ENCODE measurements at places on chromosomes 2 and 18. TPM values are rescaled to one million over a fixed set of nuclear protein-coding genes. Genes with fewer than 3 reads are reported as not detected.
A peak's percentile ranks its signal among the peaks of the same experiment; 100 is the strongest.

CD226 gene
- total RNA-seq = 0.69 TPM

HYCC2 gene
- total RNA-seq = 5.5 TPM

DNA sequence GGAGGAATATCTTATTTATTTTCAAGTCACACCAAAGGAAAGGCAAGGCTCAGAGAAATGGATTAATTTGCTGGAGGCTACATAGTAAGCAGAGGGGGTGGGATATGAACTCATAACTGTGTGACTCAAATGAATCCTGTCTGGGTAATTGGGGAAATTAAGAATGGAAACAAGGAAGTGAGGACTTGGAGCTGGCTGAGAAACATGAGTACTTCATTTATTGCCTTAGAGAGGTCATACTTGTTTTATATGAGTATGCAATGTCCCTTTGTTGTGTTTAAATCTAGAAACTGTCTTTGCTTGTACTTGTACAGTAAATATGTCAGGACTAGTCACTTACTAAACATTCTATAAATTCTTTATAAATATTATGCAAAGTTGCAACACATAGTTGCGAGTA, 2166.7 kb upstream of the PIK3C3 start:
- DNase-seq = peak; percentile 24

DNA sequence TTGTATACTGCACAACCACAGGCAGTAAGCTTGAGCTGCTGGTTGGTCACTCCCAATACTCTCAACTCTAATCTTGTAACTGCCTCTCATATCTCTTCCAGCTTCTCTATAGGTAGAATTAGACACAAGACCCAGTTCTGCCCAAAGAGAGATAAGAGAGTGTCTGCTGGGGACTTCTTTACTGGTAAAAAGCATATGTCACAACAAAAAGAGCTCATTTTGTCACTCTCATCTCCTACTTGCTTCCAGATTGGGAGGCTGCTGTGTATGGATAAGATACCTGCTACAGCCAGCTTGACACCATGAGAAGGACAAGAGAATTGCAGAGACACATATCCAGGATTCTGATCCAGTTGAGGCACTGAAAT, 165.2 kb downstream of the PTH2R start:
- no peak for DNase-seq

TEKT4 gene
- not detected for total RNA-seq

CDH19 gene
- total RNA-seq = 0.11 TPM

DNA sequence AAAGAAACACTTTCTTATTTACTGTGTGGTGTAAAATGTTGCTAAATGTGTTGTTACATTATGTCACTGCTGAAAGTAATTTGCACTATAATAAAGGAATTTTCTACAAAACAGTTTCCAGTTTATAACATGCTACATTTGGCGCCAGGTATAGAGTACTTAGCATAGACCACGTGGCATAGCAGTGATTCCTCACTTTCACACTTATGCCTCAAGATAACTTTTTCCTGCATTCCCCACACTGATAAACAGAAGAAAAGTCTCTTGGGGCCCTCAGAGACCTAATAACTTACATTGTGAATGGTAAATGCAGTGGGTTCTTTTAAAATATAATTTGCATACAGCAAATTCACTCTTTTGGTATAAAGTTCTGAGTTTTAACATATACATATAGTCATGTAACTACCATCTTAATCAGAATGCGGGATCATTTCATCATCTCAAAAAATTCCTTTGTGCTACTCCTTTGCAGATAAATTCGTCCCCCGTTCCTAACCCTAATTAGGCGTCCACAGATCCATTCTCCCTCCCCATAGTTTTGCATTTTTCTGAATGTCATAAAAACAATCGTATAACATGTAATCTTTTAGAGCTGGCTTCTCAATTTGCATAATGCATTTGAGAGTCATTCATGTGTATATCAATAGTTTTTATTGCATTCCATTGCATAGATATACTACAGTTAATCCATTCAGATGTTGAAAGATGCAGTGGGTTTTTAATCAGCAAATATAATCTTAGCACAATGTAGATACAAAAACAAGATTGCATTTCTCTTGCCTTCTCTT, 7.5 kb downstream of the LGALSL start:
- no peak for DNase-seq

GRCh38 chr2:232981356-232981755, 31.7 kb downstream of the NGEF start:
- DNase-seq = peak; percentile 77

DNA sequence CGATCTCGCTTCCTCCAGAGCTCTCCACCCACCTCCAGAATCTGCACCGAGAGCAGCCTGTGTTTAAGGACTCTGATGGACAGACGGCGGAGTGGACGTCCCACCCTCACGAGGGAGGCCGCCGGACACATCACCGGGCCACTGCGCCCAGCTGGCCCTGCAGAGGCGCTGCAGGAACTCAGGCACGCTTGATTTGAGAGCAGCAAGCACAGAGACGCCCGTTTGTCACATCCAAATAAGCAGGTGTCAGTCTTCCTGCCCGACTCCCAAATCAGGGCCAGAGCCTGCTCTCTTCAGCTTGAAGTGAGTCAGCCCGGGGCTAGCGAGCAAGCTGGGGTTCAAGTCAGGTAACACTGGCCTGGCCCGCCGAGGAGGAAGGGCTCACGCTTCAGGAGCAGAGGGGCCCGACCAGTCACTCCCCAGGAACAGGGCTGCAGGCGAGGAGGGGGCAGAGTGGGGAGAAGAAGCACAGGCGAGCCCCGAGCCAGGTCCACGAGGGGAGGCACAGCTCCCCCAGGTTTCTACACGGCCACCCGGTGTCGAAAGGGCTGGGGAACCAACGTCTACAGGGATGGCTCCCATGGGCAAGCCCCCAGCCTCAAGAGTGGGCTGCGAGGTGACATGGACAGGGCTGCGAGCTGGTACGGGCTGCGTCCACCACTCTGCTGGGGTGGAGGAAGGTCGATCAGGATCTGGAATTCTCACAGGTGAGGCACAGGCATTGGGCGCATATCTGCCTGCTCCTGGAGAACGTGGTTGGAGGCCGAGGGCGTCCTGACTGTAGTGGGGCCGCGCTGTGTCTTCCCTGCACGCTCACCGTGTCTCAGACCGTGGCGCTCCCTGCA, 52.5 kb upstream of the CTDP1 start:
- DNase-seq = no peak

GRCh38 chr2:164032995-164033394, 297.2 kb upstream of the FIGN start:
- no peak for DNase-seq

DNA sequence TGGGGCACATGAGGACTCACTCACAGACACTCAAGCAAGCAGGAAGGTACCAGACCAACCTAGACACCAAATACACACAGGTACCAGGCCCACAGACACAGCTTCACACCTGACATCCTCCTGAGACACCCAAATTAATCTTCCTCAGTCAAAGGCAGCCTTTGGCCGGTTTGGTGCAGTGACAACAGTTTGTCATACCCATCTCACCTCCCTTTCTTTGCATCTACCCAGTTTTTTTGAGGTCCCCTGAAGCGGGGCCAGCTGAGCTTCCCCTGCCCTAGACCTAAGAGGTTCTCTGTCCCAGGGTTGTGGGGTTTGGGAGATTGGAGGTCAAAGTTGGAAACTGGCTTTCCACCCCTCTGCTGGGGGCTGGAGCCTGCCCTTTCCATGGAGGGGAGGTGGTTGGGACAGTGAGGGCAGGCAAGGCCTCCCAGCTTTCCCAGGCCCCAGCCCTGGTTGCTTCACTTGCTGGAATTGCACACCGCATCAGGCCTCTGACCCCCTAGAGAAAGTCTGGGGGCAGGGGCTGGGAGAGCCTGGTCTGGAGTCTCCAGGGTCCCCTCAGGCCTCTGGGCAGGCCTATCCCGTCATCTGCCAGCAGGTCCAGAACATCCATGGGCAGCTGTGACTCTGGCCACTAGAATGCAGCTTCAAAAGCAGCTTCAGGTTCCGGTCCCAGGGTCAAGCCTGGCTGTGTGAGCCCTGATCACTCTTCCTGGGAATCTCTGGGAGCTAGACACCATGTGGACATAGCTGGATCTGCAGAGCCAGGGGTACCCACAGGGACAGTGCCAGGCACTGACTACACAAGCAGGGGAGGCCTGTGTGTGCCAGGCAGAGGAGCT, 12.5 kb upstream of the TEX261 start:
- no peak for DNase-seq

LINC00305 gene
- not detected for total RNA-seq

GRCh38 chr2:85390941-85391669, 19.1 kb downstream of the CAPG start:
- peak; percentile 58 for DNase-seq

ALK gene
- total RNA-seq = 0.87 TPM

GRCh38 chr2:119221609-119222008, 2.0 kb upstream of the STEAP3 start:
- DNase-seq = no peak

NT5C1B gene
- total RNA-seq = not detected

DNA sequence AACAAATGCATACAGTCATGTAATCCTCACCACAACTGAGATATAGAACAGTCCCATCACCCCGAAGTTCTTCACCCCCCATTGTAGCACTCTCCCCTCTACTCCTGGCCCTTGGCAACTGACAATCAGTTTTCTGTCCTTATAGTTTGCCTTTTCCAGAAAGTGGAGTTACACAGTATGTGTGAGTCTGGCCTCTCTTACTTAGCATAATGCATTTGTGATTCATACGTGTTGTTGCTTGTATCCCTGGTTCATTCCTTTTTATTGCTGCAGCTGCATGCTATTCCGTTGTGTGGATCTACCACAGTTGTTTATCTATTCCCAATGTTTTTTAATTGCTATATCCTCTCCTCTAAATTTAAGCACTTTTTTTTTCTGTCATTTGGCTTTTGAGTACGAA, 17.6 kb downstream of the ACYP2 start:
- no peak for DNase-seq

SLC23A3 gene
- 1.7 TPM for total RNA-seq

MAL gene
- 1.6 TPM for total RNA-seq

DNA sequence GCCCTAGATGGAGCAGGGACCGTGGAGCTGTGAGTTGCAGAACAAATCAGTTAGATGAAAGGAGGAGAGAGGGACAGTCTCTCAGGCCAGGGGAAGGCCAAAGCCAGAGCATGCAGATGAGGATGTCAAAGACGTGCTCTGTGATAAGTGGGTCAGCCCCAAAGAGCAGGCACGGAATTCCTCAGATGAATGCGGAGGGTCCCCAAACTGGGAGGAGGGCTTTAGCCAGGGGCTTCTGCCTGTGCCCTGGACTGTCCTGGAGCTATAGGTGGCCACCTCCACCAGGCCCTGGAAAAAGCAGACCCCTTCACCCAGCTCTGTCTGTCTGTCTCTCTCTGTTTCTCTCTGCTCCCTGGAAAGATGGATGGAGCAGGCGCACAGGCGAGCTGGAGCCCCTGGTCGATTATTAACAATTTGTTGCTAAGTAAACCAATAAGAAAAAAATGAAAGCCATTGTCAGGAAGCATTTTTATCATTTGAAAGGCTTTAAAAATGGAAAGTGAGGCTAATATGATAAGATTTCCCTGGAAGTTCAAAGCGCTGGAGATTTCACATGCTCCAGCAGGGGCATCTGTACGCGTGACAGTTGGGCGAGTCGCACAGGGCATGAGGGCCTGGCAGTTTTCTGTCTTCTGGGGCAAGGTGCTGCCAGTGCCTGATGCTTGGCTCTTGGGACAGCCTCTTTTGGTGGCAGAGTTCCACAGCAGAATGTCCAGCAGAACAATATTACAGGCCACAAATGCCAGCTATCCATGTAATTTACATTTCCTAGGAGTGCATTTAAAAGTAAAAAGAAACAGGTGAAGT, 241.0 kb downstream of the GLI2 start:
- no peak for DNase-seq

IL1RL1 gene
- total RNA-seq = 4.9 TPM

- no peak for DNase-seq
Observed at GRCh38 chr2:192283450-192283849, 88.7 kb upstream of the TMEFF2 start.

GRCh38 chr18:68498185-68498584, 216.7 kb downstream of the TMX3 start:
- no peak for DNase-seq

GRCh38 chr2:230773039-230773773, 60.6 kb downstream of the CAB39 start:
- no peak for DNase-seq

IL36A gene
- not detected for total RNA-seq

CD8B2 gene
- not detected for total RNA-seq

GRCh38 chr18:24014986-24015638, 558 bp downstream of the TTC39C start:
- peak; percentile 56 for DNase-seq

DNA sequence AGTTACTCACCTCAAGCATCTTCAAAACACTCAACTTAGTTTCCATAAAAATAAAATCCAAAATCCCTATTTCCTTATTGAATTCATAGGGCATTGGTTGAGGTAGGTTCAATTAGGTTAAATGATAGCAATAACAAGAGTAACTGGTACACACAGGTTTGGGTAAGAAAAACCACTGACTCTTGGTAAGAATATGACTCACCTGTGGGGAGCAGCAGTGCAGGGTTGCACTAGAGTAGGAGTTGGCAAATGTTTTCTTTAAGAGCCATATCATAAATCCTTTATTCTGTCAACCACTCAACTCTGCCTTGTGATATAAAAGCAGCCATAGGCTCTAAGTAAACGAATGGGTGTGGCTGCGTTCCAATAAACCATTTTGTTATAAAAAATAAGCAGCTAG, 71.4 kb upstream of the CDH20 start:
- DNase-seq = no peak

- no peak for DNase-seq
Observed at GRCh38 chr2:102667072-102667471, 47.7 kb downstream of the SLC9A2 start.

DNA sequence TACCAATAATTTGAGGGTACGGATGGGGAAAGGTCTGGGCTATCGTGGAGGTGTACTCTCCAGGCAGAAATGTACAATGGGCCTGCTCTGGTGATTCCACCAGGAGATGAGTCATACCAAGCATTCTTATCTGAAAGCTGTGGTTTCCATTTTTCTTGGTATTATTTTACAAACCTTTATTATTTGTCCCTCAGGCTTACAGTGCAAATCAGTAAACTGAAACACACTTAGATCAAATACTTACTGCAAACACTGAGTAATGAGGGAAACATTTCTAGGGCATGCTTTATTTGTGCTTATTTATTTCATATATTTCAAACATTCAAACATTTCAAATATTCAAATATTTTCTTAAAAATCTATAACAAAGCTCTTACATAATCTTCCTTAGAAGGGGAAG, 319.8 kb downstream of the RND3 start:
- peak; percentile 95 for DNase-seq

Measured in PC-3 (cell line).